Heart left ventricle (tissue), 16 donors: ENCODE measurements at places on chromosomes 6 and 20. TPM values are rescaled to one million over a fixed set of nuclear protein-coding genes. Genes with fewer than 3 reads are reported as not detected.

DNA sequence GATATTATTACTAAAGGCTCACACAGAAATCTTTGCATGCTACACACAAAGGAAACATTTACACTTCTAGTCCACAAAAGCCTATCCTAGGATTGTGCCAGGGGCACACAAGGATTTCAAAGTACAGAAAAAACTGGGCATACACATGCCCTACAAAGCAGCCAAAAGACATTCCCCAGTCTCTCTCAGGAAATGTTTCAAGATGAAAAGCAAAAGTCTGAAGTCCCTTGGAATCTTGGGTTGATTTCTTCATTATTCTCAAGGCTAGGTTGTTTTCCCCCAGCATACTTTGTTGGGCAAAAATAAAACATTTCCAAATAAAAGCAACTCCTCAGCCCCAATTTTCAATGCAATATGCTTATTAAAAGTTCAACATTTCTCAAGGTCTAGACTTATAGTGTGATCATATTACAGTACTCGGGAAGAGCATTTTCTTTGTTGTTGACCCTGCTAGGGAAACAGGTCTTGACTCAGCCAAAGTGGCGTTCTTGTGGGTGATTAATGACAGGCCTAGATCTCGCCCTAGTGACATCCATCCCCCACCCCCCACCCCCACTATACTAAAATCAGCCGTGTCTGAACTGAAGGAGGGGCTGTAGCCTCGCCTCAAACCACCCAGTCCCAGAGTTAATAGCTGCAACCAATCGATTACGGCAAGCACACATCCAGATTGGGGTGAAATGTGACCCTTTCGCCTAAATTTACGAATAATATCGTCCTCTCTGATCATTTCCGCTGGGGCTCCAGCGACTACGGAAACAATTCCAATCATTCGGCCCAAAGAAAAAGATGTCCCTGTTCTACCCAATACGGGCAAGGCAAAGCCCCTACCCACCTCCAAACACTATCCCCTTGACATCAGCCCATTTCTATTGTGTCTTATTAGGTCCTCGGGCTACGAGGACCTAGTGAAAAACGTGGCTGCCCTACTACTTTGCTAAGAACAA, 1.4 kb downstream of the AKIRIN2 start:
- DNase-seq = peak; percentile 46

DNA sequence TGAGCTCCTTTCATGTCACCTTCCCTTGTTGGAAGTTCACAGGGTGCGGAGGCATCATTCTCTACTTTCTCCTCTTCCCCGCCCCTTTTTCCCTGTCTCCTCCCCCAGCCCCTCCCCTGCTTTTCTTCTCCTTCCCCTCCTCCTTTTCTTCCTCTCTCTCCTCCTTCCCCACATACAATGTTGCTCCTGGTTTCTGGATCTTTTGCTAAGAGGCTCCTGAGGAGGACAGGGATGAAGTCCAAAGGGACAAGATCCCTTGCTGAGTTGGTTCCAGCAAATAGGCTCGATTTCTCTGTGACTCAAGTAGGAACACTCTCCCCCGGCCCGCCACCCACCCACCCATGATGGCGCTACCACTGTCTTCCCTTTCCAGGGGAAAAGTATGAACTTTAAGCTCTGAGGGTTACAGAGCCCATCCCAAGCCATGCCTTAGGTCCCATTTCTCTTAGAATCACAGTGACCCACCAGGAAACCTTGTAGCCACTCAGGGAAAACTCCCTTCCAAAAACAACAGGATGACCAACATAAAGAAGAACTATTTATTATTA, 852 bp upstream of the TFEB start:
- no peak for DNase-seq

GRCh38 chr6:125529061-125529460, 220.4 kb upstream of the HEY2 start:
- no peak for DNase-seq

- no peak for DNase-seq
Measured at GRCh38 chr6:162973151-162973872, 245.5 kb downstream of the PACRG start.

- no peak for DNase-seq
Measured at GRCh38 chr20:21294755-21295154, 8.4 kb upstream of the XRN2 start.

GRCh38 chr6:24923885-24924401, 11.8 kb downstream of the RIPOR2 start:
- DNase-seq = no peak

GRCh38 chr6:6901205-6901719, 206.5 kb upstream of the RREB1 start:
- DNase-seq = no peak

- no peak for DNase-seq
Measured at GRCh38 chr6:10276106-10276505, 138.8 kb downstream of the TFAP2A start.

DNA sequence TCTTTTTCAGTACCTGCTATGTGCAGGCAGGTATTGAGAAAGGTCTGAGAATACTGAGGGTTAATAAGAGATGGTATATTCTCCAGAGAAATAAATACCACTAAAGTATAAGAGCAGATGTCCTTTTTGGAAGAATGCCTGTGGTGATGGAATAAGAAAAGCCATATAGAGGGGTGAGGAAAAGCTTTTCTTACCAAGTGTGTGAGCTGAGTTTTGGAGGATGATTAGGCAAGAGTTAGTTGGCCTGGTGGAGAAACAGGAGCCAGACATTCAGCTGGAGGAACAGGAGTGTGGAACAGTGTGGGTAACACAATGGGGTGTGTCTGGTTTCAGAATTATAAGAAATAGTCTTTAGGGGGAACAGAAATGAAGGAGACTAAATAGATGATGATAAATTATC, 19.9 kb downstream of the ZNF451 start:
- DNase-seq = no peak

DNA sequence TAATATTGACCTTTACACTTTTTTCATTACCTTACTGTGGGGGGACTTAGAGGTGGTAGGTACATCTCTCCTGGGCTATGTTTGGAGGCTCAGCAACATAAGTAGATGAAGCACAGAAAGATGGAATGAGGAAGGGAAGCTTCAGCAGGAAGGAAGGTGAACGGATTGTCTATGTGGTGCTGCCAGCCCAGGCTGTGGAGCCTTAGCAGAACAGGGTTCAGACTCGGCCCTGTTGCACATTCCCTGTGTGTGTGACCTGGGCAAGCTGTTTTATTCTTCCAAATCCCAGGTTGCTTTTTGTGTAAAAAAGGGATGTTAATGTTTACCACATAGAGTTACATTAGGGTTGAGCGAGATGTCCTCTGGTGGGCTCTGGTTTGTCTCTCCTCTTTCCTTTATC, 41.2 kb downstream of the ANKS1A start:
- DNase-seq = no peak

- DNase-seq = no peak
Measured at GRCh38 chr6:96923400-96923799, 1.1 kb upstream of the KLHL32 start.

GRCh38 chr6:167839755-167840154, 13.0 kb downstream of the AFDN start:
- no peak for DNase-seq

- DNase-seq = no peak
Measured at GRCh38 chr6:1912731-1913130, 303.0 kb downstream of the FOXC1 start.

DNA sequence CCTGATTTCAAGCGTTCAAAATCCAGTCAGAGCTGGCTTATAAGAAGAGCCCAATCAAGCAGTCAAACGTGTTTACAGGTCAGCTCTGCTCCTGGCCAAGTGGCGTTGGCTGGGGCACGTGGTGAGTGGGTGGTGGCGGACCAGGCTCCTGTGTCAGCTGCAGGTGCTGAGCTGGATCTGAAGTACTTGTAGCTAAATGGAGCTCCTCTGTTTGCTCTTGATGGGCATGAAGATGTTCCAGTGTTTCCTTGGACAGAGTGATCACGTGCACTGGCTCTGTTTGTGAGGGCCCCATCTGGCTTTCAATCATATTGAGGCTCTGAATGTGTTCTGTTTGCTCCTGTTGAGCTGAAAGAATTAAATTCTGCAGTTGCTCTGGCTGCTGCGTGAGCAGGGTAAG, 10.2 kb upstream of the MICAL1 start:
- no peak for DNase-seq

AIF1 gene
- total RNA-seq = 55.7 TPM

SRMS gene
- not detected for total RNA-seq

AAR2 gene
- total RNA-seq = 13.8 TPM

MAP3K4 gene
- total RNA-seq = 23.8 TPM

C2 gene
- total RNA-seq = 5.3 TPM

SLC32A1 gene
- not detected for total RNA-seq
